ENCODE measurements at places on chromosomes 13 and 19.

DNA sequence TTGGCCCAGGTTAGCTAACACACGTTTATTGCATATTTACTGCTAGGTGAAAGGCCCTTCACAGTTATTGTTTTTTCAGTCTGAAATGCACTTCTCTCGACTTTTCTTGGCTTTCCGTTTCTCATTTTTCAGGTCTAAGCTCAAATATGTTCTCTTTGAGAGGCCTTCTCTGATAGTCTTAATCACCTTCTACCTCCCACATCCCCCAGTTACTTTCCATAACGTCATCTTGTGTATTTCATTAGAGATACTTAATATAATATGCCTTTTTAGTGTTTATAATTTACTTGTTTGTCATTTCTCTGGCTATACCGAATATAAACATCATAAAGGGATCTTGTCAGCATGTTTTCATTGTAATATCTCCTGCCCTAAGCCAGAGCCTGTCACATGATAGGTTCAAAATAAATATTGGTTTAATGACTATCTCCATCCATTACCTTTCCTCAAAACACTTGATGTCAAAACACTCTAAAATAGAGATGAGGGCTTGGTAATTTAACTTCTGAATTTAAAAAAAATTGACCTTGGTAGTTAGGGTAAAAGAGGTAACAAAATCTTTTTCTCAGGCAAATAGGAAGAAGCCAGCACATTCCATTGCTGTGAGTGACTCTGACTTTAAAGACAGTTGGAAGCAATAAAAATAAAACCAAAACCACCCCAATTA, 168.6 kb upstream of the RFC3 start:
- no peak for DNase-seq

- no peak for DNase-seq
These were observed 11.3 kb upstream of the EMC10 start for GRCh38 chr19:50465000-50465399.

- DNase-seq, result no peak
These were observed 23.0 kb upstream of the PSG2 start for GRCh38 chr19:43105496-43105895.

DNA sequence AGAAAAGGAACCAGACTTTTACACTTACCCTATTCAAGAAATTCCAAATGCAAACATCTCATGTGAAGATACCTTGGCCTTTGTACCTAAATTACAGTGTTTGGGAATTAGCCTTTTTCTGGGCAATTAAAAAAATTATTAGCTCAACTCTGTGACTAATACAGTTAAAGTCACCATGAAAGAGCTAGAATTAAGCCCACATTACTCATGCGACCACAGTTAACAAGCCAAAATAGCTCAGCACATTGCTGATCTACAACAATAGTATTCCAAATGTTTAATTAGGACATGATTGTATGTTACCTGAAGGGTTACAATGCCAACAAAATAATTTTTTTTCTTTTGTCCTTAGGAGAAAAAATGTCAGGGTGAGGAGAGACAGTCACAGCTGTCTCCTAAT, 263.6 kb upstream of the GPC6 start:
- no peak for DNase-seq

GRCh38 chr19:41769608-41770007, 14.3 kb downstream of the CEACAM6 start:
- no peak for DNase-seq

DNA sequence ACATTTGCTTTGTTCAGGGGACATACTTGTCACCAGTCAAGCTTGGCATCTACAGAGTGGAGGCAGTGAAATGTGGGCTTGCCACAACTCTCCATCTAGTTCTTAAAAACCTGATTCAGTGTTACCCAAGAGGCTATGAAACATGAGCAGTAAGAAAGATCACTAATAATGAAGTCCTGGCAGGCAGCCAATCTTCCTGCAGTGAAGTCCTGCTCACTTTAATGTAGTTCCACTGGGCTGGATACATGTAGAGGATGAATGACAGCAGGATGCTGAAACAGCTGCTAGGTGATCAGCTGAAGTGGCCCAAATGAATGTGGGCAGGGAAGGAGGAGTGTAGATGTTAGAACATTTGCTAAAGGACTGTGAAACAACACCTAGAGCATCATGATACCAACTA, 1213.1 kb downstream of the OLFM4 start:
- DNase-seq, result no peak

DNA sequence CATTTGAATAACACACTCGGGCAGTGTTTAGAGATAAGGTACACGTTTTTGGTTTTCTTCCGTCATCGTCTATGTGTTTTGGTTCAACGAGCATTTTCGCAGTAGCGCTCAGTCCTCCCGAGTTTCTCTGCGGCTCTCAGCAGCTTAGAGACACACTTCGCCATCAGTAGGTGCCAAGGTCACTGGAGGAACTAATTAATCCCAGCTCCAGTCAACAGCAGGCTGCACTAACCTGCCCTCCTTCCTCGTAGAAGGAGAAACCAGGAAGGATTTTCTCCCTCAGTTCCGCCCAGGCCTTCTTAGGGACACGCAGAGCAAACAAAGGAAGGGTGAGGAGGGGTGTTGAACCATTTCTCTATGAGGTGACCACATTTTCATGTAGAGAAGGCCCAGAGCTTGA, 12.6 kb downstream of the MBNL2 start:
- DNase-seq, result peak; percentile 94

DNA sequence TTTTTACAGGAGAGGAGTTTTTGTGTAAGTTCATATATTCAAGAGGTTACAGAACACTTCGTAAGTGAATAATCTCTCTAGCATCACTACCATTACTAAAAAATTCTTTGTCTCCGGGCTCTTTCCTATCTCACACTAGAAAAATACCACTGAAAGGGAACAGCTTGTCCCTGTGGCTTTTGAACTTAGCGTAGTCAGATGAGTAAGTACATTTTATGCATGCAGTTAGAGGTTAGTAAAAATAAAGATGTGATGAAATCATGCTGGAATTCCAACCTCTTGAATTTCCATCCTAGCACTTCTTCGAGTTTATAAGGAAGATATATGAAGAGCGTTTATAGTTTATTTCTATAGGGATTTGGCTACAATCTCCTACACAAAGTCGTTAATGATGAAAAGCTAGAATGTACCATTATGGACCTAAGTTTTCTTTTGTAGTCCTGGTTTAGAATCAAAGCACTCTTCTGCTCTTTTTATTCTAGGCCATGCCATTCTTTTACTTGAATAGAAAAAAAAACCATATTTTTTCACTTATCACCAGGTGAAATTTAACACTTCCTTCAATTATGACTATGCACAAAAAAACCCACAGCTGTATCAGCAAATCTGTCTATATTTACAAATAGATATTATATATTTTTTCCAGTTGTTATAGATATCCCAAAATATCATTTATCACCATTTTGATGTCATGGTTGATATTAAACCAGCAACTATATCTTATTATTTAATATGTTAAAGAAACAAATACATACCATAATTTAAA, 139.9 kb upstream of the PCDH9 start:
- no peak for DNase-seq

DNA sequence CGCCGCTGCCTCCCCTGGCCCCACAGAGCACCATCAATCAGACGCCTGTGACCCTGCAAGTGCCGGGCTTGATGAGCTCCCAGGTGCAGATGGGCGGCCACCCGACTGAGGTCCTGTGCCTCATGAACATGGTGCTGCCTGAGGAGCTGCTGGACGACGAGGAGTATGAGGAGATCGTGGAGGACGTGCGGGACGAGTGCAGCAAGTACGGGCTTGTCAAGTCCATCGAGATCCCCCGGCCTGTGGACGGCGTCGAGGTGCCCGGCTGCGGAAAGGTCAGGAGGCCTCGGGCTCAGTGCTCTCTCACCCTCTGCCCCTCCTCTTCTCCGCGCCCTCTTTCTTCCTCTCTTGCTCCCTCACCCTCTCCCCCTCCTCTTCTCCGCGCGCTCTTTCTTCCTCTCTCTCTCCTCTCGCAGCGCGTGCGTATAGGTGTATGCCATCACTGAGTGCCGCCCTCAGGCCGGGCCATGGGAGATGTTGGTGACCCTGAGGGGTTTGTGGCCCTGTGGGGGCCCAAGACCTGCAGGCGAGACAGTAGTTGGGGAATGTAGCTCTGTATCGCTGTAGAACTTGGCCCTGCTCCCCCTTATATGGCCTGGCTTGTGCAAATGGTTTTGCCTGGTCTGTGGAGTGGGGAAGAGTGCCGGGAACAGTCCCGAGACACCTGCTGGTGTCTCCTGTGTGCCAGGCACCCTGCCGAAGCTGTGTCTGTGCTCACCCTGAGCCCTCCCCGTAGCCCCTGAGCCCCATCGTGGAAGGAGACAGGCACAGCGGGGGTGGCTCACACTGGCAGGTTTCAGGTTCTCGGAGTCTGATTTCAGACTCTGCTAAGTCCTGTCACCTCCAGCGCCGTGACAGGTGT, 5.4 kb upstream of the EPN1 start:
- no peak for DNase-seq

- no peak for DNase-seq
These were observed 20.0 kb downstream of the LYPD3 start for GRCh38 chr19:43445426-43445825.

GRCh38 chr19:11102944-11103343, 13.7 kb downstream of the LDLR start:
- DNase-seq, result no peak

GRCh38 chr19:17605117-17605516, 49.7 kb downstream of the COLGALT1 start:
- DNase-seq, result no peak

DNA sequence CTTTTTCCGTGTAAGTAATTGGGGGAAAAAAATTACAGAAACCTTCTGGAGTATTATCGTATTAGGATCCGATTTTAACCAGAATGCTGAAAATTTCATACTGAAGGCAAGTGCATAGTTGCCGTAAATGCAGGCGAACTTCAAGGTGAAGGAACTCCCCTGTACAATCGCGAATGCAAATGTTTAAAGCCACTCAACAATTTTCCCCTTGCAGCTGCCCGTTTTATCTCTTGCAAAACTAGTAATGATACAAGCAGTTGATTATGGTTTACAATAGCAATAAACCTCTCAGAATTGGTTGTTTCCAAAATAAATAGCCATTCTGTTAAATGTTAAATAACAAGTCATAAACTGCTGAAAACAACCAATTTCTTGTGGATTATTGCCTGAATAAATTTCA, 105.7 kb downstream of the DNAJC15 start:
- no peak for DNase-seq

- DNase-seq, result no peak
These were observed 945 bp upstream of the CPAMD8 start for GRCh38 chr19:17027535-17027975.

- DNase-seq, result no peak
These were observed 10.6 kb upstream of the HIPK4 start for GRCh38 chr19:40400559-40400958.

- DNase-seq, result peak; percentile 73
These were observed 13.2 kb downstream of the SPINT2 start for GRCh38 chr19:38277549-38277948.

DNA sequence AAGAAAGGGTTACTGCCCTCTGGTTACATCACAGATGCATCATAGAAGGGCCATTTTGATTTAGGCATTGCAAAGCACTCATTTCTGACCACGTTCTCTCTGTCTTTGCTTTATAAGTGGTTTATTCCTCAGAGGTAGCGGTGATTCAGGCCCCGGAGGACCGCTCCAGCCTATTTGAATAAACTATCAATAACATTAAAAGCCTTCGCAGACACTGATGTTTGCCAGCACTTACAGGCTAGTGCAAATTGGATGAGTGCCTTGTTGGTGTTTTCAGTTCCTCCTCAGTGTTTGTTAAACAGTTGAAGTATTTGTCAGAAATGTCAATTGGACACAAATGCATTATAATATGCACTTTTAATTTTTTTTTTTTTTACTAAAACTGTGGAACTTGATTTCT, 120.2 kb downstream of the RXFP2 start:
- no peak for DNase-seq

DNA sequence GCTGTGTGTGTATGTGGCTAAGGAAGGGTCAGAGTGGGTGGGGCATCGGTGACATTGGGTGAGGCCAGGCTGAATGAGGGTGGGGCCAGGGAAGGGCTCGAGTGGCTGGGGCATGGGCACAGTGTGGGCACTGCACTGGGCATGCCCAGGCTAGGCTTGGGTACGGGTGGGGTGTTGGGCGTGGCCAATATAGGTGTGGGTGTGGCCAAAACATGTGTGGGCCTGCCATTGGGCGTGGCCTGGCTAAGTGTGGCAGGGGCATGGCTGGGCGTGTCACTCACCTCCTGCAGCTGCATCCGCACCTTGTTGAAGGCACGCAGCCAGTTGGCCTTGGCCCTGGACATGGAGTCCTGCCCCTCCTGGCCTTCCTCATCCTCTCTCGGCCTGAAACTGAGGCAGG, 33.2 kb downstream of the UNC13A start:
- DNase-seq, result peak; percentile 1
